Caco-2 (cell line): ENCODE measurements at places on chromosomes 13 and 19. TPM values are rescaled to one million over a fixed set of nuclear protein-coding genes. Genes with fewer than 3 reads are reported as not detected.

GRCh38 chr13:33202644-33203169, 82.8 kb downstream of the STARD13 start:
- DNase-seq: no peak

- no peak for DNase-seq
Observed at GRCh38 chr13:34214686-34215085, 396.7 kb downstream of the RFC3 start.

MEX3D gene
- 50.6 and 52.1 TPM in 2 replicates for total RNA-seq

PLPPR2 gene
- 5.6 and 7.4 TPM in 2 replicates for total RNA-seq

SMIM44 gene
- not detected in 2 replicates for total RNA-seq
